Stimulated activated CD4-positive, alpha-beta T cell treated with anti-CD3 and anti-CD28 coated beads, Interleukin-1b, Interleukin-23, amount 100 ng/mL, for 1 hour (primary cell): ENCODE measurements at places on chromosomes 4 and X.

DNA sequence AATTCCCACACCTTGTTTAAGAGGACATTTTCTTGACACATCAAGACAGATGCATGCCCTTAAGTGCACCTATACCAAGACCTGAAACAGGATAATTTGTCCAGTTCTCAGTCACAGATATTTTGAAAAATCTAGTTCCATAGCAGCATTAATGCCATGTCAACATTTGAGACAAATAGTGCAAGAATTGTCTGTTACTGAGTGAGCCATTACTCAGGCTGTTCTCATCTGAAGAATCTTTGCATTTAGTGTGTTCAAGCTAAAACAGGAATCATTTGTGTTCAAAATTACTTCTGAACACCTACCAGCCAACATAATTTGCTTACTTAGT is 354.9 kb downstream of the KCNIP4 start:
- no peak for DNase-seq

DNA sequence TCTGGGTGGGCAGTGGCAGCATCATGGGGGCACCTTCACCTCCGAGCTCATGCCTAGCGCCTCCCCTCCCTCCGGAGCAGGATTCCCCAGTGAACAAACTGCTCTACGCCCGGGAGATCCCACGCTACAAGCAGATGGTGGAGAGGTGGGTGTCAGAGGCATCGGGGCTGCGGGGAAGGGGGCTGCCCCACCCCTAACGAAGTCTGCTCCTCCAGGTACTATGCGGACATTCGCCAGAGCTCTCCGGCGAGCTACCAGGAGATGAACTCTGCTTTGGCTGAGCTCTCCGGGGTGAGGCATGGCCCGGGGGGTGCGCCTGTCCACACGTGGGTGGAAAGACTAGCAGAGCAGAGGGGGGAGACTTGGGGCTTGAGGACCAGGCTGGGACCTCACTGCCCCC is 2.7 kb upstream of the SRPK3 start:
- no peak for DNase-seq

DNA sequence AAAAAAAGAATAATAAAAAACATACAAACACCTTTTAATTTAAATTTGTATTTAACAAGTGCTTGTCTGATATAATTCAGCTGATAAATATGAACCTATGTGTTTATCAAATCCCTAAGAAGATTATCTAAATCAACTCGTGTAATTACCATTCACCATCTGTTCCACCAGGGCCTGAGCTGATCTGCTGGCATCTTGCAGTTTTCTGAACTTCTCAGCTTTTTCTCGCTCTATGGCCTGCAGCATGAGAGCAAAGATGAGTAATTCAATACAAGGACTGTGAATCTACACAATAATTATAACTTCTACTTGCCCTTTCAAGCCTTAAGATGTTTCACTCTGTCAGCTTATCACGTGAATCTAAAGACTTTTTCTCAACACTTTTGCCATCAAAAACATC is 709.7 kb downstream of the DMD start:
- no peak for DNase-seq

DNA sequence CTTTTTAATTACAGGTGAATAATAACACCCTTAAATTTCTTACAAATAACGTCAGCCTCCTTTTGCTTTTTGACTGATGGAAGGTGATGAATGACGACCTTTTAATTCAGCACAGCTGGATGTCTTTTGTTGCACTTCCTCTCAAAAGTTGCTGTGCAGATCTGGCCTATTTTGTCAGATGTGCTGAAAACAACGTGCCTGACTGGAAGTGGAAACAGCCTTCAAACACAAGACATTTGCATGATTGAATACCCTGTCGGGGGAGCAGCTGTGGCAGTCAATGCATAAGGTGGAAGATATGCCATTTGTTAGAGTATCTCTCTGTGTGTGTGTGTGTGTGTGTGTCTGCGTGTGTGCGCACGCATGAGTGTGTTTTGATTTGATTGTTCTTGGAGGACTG is 579.7 kb downstream of the SPRY1 start:
- DNase-seq: no peak

- DNase-seq: no peak
Measured at GRCh38 chr4:87025614-87026041, 90.8 kb downstream of the AFF1 start.

DNA sequence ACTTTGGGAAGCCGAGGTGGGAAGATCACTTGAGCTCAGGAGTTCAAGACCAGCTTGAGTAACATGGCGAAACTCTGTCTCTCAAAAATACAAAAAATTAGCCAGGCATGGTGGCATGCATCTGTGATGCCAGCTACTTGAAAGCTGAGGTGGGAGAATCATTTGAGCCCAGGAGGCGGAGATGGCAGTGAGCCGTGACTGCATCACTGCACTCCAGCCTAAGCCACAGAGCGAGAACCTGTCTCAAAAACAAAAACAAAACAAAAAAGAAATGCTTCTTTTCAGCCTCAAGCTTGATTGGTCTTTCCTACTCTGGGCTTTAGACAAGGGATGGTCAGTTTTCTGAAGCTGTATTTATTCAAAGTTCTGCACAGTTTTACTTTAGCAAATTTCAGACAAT is 15.8 kb upstream of the DHRSX start:
- DNase-seq: no peak

DNA sequence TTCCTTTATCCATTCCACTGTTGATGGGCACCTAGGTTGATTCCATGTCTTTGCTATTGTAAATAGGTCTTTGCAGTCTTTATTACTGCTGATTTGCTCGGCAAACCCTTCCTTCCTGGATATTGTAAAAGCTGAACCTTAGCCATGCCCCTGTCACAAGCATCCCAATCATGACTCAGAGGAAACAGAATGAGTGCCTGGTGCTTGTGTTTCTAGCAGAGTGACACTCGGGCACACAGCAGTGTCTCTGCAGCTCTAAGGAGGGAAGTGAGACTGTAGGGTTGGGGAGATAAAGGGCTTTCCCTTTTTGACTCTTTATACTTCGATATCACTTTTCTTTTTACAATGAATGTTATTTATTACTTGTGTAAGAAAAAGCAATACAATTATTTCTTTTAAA is 83.3 kb downstream of the AKAP4 start:
- no peak for DNase-seq

- no peak for DNase-seq
Measured at GRCh38 chrX:123303429-123303828, 119.4 kb downstream of the GRIA3 start.
